Adrenal gland (tissue), 19 donors: ENCODE measurements at places on chromosomes 6 and 20. TPM values are rescaled to one million over a fixed set of nuclear protein-coding genes. Genes with fewer than 3 reads are reported as not detected.

DNA sequence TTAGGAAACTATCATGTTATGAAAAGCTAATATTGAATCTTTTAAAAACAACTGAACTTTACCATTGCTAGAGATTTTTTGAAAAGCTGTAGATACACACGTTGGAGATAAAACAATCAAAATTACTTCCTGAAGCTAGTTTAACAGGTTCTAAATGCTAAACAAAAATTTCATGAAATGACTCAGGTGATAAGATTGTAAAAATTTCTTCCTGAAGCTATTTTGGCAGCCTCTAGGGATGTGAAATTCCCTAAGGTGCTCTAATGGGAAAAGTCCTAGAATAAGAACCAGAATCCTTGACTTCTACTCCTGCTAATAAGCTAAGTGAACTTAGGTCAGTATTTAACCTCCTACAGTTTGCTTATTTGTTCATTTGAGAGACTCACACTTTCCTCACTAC is 8.5 kb downstream of the GCM2 start:
- no peaks in the 10 kb centered on the region for H3K4me1 ChIP-seq
- H3K27ac ChIP-seq = no peak overlapping the region
- no peak overlapping the region for H3K4me3 ChIP-seq
- DNase-seq = no peak
- no peaks in the 10 kb centered on the region for H3K36me3 ChIP-seq
- H3K27me3 ChIP-seq = no peaks in the 10 kb centered on the region

GRCh38 chr6:10383331-10384090 is 31.4 kb downstream of the TFAP2A start:
- no peaks in the 10 kb centered on the region for H3K36me3 ChIP-seq
- H3K4me1 ChIP-seq = peaks cover 6% of the 10 kb centered on the region
- H3K27ac ChIP-seq = no peak overlapping the region
- no peak for DNase-seq
- H3K4me3 ChIP-seq = no peak overlapping the region

- H3K36me3 ChIP-seq = no peaks in the 10 kb centered on the region
- no peak overlapping the region for H3K4me3 ChIP-seq
- no peaks in the 10 kb centered on the region for H3K4me1 ChIP-seq
- H3K27ac ChIP-seq = no peak overlapping the region
- DNase-seq = peak; percentile 54
These were observed 360.2 kb downstream of the PREX1 start for GRCh38 chr20:48467622-48468021.

DNA sequence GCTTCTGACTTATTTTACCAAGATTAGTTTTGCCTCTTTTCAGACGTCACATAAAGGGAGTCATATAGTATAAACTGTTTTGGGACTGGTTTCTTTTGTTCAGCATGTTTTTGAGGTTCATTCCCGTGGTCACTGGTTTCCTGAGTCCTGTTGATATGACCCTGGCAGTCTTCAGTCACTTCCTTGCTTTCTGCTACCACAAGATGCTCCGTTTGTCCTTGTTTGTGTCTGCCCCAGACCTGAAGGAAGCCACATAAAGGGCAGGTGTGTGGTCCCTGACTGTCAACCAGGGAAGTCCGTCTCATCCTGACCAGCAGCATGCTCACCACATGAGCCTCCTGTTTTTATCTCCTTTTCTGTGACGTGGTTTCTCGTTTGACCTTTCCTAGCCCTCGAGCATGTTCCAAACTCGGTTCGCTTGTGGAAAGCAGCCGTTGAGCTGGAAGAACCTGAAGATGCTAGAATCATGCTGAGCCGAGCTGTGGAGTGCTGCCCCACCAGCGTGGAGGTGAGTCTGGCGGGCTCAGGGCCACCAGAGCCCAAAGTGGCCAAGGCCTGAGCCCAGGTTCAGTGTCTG is 26.1 kb upstream of the C20orf204 start:
- DNase-seq = no peak
- peaks cover 69% of the 10 kb centered on the region for H3K36me3 ChIP-seq
- H3K4me1 ChIP-seq = peaks cover 7% of the 10 kb centered on the region
- no peak overlapping the region for H3K27ac ChIP-seq
- H3K27me3 ChIP-seq = no peaks in the 10 kb centered on the region

DNA sequence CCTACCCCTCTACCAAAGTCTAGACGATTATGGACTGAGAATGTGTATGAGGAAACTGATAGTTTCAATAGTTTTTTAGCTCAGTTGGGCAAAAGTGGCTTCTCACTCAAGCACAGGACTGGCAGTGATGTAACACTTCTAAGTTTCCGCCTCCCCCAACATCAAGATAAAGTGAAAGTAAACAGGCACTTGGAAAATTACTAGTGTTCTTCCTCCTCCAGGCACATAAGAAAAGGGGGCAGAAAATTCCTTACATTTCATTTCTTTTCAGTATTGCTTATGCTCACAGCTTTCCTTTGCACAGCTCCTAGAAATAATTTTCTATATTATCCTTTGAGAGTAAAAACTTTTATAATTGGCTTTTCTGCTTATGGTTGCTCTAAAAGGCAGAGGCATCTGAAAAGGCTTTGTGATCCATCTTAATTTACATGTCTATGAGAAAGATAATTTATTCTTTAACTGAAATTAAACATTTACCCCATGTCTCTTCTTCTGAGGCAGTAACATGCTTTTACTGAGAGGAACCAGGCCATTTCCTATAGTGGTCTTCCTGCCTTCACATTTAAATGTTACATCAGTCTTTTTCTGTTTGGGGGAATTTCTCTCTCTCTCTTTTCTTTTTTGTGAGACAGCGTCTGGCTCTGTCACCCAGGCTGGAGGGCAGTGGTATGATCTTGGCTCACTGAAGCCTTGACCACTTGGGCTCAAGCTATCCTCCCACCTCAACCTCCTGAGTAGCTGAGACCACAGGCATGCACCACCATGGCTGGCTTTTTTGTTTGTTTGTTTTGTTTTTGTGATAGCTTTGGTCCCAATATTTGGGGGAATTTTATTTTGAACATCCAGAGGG is 65.0 kb upstream of the EEF1A1 start:
- DNase-seq = peak; percentile 77
- H3K4me1 ChIP-seq = peaks cover 32% of the 10 kb centered on the region
- H3K27ac ChIP-seq = peak overlapping the region; percentile 98
- H3K36me3 ChIP-seq = no peaks in the 10 kb centered on the region
- H3K4me3 ChIP-seq = peak overlapping the region; percentile 40
- no peaks in the 10 kb centered on the region for H3K27me3 ChIP-seq

DNA sequence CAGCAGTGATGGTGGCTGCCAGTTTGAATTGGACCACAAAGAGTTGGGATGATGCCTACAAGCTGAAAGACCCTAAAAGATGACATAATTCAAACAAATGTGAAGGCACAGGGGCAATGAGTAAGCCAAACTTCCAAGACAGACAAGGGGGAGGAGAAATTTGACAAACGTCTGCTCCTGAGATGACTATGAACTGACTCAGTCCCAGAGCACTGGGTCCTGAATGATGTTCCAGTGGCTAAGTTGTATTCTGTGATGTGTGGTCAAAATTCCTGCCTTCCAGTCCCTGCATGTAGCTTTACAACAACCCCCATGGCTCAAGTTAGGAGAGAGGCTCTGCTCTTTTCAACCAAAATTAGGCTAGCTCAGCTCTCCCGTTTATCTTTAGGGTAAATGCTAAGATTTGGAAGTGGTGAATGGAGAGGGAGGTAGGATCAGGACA is 86.1 kb upstream of the SIRPA start:
- no peaks in the 10 kb centered on the region for H3K36me3 ChIP-seq
- no peaks in the 10 kb centered on the region for H3K27me3 ChIP-seq
- H3K4me3 ChIP-seq = no peak overlapping the region
- DNase-seq = peak; percentile 18
- peaks cover 4% of the 10 kb centered on the region for H3K4me1 ChIP-seq

- no peak overlapping the region for H3K27ac ChIP-seq
- no peak overlapping the region for H3K4me3 ChIP-seq
- no peaks in the 10 kb centered on the region for H3K36me3 ChIP-seq
- no peak for DNase-seq
These were observed 87.5 kb upstream of the SYNDIG1 start for GRCh38 chr20:24381886-24382285.

DNA sequence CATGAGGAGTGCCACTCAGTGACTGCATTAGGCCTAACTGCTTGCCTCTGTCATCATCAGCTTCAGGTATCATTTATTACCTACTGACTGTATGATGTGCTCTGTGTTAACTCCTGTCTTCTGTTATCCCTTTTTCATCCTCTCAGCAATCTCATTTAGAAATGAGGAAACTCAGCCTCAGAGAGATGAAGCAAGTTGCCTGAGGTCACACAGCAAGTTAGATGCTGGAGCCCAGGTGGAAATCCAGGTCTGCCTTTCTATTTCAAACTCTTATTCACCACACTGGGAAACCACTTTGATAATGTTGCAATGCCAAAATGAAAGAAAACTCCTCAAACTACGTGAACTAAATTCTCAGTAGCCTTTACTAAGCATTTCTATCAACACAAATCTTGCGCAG is 1.3 kb downstream of the FERMT1 start:
- no peaks in the 10 kb centered on the region for H3K27me3 ChIP-seq
- H3K4me1 ChIP-seq = peaks cover 15% of the 10 kb centered on the region
- no peaks in the 10 kb centered on the region for H3K36me3 ChIP-seq
- DNase-seq = no peak

DNA sequence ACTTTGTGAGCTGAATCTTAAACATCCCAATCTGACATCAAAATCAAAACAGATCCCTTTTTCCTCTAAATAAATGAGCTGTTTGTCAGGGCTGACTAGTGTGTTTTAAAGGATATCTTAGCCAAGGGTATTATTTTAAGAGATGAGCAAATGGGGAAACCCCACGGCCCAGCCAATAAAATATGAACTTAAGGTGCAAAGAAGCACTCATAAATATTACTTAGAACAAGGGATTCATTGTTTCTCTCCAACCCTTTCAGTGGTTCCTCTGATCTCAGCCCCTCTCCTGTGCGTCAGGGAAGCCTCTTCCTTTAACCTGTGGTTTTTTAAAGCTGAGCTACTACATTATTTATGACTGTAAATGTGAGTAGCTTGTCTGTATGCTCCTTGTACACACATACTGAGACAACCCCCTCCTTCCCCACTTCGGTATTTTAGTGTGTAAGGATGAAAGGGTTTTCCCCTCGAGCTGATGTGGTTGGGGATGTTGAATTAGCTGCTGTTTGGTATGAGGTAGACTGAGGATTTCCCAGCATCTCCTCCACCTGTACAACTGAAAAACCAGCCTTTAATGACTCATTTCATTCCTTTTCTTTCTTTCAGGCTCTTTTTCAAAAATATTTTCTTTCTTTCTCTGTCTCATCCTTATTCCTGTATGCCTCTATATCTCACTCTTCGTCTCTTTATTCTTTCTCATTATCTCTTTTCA is 6.5 kb downstream of the BMP5 start:
- H3K27ac ChIP-seq = no peak overlapping the region
- DNase-seq = no peak
- H3K27me3 ChIP-seq = no peaks in the 10 kb centered on the region
- no peaks in the 10 kb centered on the region for H3K36me3 ChIP-seq
- H3K4me1 ChIP-seq = no peaks in the 10 kb centered on the region
- H3K4me3 ChIP-seq = no peak overlapping the region

DNA sequence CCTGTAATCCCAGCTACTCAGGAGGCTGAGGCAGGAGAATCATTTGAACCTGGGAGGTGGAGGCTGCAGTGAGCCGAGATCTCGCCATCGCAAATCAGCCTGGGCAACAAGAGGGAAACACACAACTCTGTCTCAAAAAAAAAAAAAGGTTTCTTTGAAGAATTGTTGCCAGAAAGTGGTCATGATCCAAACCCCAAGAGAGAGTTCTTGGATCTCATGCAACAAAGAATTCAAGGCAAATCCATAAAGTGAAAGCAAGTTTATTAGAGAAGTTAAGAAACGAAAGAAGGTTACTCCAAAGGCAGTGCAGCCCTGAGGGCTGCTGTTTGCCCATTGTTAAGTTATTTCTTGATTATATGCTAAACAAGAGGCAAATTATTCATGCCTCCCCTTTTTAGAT is 14.5 kb upstream of the KIFC1 start:
- H3K27ac ChIP-seq = no peak overlapping the region
- DNase-seq = no peak
- no peaks in the 10 kb centered on the region for H3K27me3 ChIP-seq
- peaks cover 25% of the 10 kb centered on the region for H3K4me1 ChIP-seq

DNA sequence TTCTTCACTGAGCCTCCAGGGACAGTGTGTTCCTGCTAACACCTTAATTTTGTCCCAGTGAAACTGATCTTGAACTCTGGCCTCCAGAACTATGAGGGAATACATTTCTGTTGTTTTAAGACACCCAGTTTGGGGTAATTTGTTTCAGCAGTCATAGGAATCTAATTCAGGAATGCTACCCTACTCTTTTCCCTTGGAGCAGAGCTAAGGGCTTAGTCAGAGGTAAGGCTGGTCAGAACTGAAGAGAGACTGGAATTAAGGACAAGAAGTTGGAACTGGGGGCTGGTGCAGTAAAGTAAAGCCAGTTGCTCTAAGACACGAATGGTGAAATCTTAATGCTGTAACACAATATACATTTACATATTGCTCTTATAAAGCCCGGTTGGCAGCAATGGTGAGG is 809.7 kb downstream of the MAFB start:
- H3K27ac ChIP-seq = no peak overlapping the region
- peaks cover 10% of the 10 kb centered on the region for H3K4me1 ChIP-seq
- H3K4me3 ChIP-seq = no peak overlapping the region

DNA sequence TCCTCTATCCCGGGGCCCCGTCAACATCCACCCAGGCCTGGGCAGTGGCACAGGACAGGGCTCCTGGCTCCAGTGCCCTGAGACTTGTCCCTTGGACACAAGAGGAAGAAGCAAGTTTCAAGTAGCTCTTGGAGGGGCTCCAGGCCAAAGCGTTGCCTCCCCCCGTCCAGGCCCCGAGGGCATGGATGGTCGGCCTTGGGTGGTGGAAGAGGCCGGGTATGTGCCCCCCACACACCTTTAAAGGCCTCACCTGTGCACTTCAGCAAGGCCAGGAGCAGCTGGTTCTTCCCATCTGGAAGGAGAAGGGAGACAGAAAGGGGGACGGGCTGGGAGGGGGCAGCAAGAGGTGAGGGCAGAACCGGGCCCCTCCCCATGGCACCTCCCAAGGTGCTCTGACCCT is 190.3 kb downstream of the PREX1 start:
- DNase-seq = no peak
- no peak overlapping the region for H3K4me3 ChIP-seq
- no peaks in the 10 kb centered on the region for H3K36me3 ChIP-seq
- H3K27ac ChIP-seq = no peak overlapping the region

Gene CGA
- 0.29 TPM for polyA plus RNA-seq

Gene FAXC
- 4.5 TPM for polyA plus RNA-seq

Gene ALDH8A1
- polyA plus RNA-seq = 2.1 TPM

Gene PKHD1
- 0.08 TPM for polyA plus RNA-seq
